ENCODE measurements at places on chromosomes 6 and 20. TPM values are rescaled to one million over a fixed set of nuclear protein-coding genes. Genes with fewer than 3 reads are reported as not detected.

KIFC1 gene
- 0.25 TPM for total RNA-seq

DBNDD2 gene
- total RNA-seq, result 150 TPM

SLC35F1 gene
- total RNA-seq, result 0.32 TPM

VSTM2L gene
- 0.95 TPM for total RNA-seq

GMNN gene
- total RNA-seq, result 4.2 TPM

IMPG1 gene
- not detected for total RNA-seq

NOTCH4 gene
- total RNA-seq, result 12.6 TPM

GMPR gene
- 265 TPM for total RNA-seq

RUNX2 gene
- total RNA-seq, result 0.20 TPM

ADGB gene
- not detected for total RNA-seq

PIM1 gene
- 37.6 TPM for total RNA-seq

MPIG6B gene
- total RNA-seq, result 0.15 TPM

EDN1 gene
- 3.7 TPM for total RNA-seq

EGFL8 gene
- 2.5 TPM for total RNA-seq

PAK5 gene
- total RNA-seq, result not detected

ZNF133 gene
- total RNA-seq, result 8.4 TPM

IL17F gene
- total RNA-seq, result not detected

MEP1A gene
- total RNA-seq, result not detected

NKX2-4 gene
- total RNA-seq, result not detected

SPDEF gene
- total RNA-seq, result 0.22 TPM

KHDRBS2 gene
- 0.15 TPM for total RNA-seq

PPP1R16B gene
- total RNA-seq, result 2.9 TPM

TGM2 gene
- 151 TPM for total RNA-seq

CST3 gene
- total RNA-seq, result 422 TPM

MAFB gene
- 6.1 TPM for total RNA-seq

AMD1 gene
- total RNA-seq, result 40.3 TPM

ZSCAN23 gene
- total RNA-seq, result 0.44 TPM

GRIK2 gene
- 0.47 TPM for total RNA-seq

ZGPAT gene
- 11.7 TPM for total RNA-seq

KHDC1L gene
- total RNA-seq, result not detected

ARFGEF3 gene
- 18.4 TPM for total RNA-seq

FOXF2 gene
- 0.54 TPM for total RNA-seq

BPIFB4 gene
- not detected for total RNA-seq

DCDC2 gene
- total RNA-seq, result 0.74 TPM

DOP1A gene
- total RNA-seq, result 13.8 TPM

SYNGAP1 gene
- total RNA-seq, result 2.2 TPM

Measured in psoas muscle (tissue), 8 donors.